Left ventricle myocardium superior (tissue), 1 donor: ENCODE measurements at places on chromosomes 6 and 20. TPM values are rescaled to one million over a fixed set of nuclear protein-coding genes. Genes with fewer than 3 reads are reported as not detected.

DNA sequence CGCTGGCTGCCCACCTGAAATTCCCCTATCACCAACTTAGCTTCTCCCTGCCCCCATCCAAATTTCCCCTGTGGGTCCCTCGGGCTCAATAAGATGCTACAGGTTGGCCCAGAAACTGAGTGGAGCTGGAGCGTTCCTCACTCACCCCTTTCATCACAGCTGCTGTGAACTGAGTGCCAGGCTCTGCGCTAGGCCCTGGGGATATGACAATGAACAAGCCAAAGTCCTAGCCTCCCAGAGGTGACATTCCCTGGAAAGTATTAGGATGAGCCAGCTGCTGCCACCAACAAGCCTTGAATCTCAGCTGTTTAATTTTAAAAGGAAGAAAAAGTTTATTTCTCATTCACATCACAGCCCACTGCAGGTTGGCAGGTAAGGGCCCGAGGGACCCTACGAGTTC is 86.6 kb upstream of the EYA2 start:
- no peak for DNase-seq

GRCh38 chr6:27888566-27888965 is 23.6 kb downstream of the OR2B2 start:
- no peak for DNase-seq

The SEL1L2 gene
- 0.40 TPM for total RNA-seq

GRCh38 chr6:169950558-169950957 is 199.1 kb downstream of the ERMARD start:
- no peak for DNase-seq

DNA sequence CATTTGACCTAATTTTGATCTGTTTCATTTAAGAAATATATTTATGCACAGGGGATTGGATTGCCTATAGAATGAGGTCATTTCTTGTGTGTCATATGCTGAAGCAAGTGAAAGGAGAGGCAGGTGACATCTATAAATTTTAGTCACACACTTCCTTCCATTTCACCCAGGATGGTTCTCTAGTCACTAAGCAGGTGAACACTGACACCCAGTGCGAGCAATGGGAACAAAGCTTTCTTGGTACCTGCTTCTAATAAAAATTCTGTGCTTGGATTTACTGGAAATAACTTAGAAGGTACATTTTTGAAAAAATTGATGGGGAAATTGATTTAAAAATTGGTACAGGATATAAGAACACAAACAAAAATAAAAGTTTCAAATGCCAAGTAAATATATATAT is 66.9 kb upstream of the MC3R start:
- no peak for DNase-seq

The DHX16 gene
- total RNA-seq: 20.2 TPM

DNA sequence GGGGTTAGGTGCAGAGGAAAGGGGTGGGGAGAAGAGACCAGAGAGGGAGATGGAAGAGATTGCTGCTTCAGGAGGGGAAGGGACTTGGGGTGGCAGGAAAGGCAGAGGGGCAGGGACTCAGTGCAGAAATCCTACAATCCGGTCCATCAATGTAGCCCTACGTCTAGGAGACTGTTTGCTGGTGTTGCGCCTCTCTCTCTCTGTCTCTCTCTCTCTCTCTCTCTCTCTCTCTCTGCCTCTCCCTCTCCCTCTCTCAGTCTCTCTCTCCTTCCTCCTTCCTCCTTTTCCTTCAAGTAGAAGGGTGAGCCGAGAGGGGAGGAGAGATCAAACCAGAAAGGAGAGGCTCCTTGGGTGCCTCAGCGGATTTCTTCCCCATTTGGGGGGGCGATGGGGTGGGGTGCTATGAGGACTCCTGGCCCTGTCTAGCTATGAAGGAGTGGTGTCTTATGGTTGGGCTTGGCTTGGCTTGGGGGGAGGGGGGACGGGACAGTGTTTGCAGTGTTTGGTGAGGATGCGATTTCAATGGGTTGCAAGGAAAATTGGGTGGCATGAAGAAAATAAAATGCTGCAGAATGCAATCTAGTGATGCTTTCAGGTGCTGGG is 181.2 kb downstream of the TBXT start:
- DNase-seq: no peak

The PTK6 gene
- not detected for total RNA-seq

DNA sequence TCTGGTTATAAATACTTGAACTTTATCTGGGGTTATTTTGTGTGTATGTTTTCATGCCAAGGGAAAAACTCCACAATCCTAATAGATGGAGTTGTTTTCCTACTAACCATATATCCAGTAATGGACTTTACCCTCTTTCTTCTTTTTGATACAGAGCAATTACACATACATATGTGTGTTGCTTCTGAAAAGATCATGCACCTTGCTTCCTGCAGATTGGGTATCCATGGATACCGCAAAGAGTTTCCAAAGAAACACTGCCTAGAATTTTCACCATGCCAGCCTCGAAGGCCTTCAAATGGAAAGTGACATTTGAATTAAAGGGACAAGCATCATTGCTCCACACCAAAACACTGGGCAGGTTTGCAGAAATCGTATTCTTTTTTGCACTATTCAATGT is 26.8 kb downstream of the HDDC2 start:
- DNase-seq: no peak

GRCh38 chr20:56440346-56441007 is 27.9 kb upstream of the RTF2 start:
- DNase-seq: no peak

The ADGRF5 gene
- total RNA-seq: 45.9 TPM

DNA sequence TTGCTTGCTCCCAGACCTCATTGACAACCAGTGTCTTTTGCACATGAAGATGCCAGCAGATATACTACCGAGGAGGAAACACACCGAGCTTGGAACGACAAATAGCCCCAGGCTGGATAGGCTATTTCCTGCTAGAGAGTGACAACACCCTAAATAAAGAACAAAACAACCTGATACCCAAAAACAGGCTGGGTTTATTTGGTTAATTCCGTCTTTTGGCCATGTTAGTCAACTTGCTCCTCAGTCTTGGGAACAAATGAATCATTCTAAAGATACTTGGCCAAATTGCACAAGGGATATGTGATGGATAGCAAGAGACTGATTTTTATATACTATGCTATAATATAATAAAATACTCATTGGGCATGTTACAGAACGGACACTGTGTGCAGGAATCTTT is 11.5 kb upstream of the MUC22 start:
- DNase-seq: no peak

The CALHM6 gene
- total RNA-seq: 1.2 TPM

DNA sequence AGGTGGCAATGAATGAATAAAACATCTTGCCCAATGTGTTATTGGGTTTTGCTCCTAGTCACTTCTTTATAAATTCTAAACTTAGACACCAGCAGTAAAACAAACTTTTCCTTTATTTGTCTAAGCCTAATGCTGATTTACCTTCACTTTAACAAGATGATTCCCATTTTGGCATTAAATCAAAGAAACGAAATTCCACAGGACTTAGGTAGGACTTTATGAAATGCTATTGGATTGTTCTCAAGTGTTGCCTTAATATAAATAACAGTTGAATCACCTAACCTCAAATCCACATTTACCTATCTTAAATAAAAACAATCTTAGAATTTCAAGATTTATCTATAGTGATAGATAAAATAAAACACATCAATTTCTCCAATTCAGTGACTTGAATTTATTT is 831.8 kb downstream of the EPHA7 start:
- no peak for DNase-seq

The AFDN gene
- total RNA-seq: 52.6 TPM

The C20orf144 gene
- not detected for total RNA-seq

GRCh38 chr6:135418040-135418760 is 79.3 kb downstream of the AHI1 start:
- DNase-seq: no peak

GRCh38 chr20:36199345-36200257 is 36.7 kb upstream of the AAR2 start:
- DNase-seq: peak; percentile 77

The SCUBE3 gene
- total RNA-seq: 3.5 TPM

- no peak for DNase-seq
These were observed 282.9 kb downstream of the CLIC5 start for GRCh38 chr6:45732731-45733130.

The WFDC10B gene
- total RNA-seq: not detected

The PAX1 gene
- not detected for total RNA-seq

DNA sequence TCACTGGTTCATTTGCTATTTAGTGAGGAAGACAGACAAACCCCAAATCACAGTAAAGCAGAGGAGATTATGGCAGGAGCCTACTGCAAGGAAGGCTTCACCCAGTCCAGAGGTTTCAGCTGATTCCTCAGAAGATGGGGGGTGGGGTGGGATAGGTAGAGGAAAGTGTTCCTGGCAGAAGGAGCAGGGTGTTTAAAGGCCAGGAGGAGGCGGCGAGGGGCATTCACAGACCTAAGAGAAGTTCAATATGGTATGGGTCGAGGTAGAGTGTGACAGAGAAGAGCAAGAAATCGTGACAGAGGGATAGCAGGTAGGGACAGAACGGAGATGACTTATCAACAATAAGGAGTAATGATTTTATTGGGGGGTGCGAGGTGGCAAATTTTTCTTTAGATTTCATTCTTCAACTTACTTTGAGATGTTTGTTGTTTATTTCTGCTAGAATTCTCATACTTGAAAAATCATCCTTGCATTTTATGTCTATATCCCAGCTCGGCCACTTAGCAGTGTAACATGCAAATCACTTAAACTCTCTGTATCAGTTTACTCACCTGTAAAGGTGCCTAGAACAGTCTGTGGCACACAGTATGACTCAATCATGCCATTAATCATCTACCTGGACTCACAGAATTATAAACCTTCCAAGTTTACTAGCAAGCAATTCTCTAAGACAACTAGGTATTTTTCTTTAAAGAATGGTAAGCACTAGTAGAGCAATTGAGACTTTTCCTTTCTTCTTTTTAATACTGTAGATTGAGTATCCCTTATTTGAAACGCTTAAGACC is 176.7 kb downstream of the REV3L start:
- DNase-seq: no peak

DNA sequence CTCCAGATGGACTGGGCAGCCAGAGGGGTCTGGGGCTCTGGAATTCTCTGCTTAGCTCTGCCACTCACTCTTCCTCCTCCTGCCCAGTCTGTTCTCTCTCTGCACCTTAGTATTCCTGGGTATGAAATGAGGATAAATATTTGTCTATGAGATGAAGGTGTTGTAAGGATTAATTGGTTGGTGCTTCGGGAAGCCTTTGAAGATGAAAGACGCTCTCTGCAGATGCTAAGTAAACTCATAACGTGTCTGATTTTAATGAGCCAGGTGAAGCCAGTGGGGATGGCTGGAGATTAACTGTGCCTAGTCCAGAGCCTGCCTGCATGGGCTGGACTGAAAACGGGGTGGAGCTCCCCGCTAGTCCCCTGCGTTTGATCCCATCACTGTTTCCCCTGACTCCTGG is 23.1 kb upstream of the TCP11 start:
- DNase-seq: no peak

The PKHD1 gene
- not detected for total RNA-seq

The GPX5 gene
- not detected for total RNA-seq

- no peak for DNase-seq
These were observed 273.9 kb downstream of the CDC5L start for GRCh38 chr6:44661221-44662008.

DNA sequence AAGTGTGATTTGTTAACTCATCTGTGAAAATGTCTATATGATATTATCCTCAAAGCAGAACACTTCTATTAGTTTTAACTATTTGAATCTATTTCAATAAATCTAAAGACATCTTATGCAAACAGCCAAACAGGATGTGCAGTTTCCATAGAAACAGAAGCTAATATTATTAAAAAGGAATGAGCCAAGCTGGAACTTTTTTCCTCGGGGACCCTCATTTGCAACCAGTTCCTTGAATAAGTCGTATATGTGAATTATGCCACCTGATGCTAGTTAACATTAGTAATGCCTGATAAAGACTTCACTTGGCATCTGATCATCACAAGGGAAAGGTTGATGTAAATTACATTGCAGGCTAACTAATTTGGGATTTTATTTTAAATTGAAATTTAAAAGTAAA is 216.9 kb upstream of the SMLR1 start:
- no peak for DNase-seq

- DNase-seq: peak; percentile 74
These were observed 59.3 kb upstream of the MYL9 start for GRCh38 chr20:36482044-36482473.

GRCh38 chr6:22357724-22358189 is 60.9 kb upstream of the PRL start:
- no peak for DNase-seq

- peak; percentile 55 for DNase-seq
These were observed 98.9 kb downstream of the HDGFL1 start for GRCh38 chr6:22668307-22668706.

DNA sequence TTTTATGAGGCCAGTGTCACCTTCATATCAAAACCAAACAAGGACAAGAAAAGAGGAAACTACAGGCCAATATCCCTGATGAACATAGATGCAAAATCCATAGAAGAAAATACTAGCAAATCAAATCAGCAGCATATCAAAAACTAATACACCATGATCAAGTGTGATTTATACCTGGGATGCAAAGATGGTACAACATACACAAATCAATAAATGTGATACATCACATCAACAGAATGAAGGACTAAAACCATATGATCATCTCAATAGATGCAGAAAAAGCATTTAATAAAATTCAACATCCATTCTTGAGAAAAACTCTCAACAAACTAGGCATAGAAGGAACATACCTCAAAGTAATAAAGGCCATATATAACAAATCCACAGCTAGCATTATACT is 8.1 kb upstream of the GINM1 start:
- no peak for DNase-seq

- DNase-seq: no peak
These were observed 176.4 kb downstream of the ADGB start for GRCh38 chr6:146775220-146775619.

- DNase-seq: no peak
These were observed 28.8 kb downstream of the GCM1 start for GRCh38 chr6:53119772-53120409.

The ZC2HC1B gene
- total RNA-seq: not detected

- DNase-seq: no peak
These were observed 57.6 kb downstream of the TCP11 start for GRCh38 chr6:35083507-35083906.

The NOL7 gene
- total RNA-seq: 50.2 TPM

DNA sequence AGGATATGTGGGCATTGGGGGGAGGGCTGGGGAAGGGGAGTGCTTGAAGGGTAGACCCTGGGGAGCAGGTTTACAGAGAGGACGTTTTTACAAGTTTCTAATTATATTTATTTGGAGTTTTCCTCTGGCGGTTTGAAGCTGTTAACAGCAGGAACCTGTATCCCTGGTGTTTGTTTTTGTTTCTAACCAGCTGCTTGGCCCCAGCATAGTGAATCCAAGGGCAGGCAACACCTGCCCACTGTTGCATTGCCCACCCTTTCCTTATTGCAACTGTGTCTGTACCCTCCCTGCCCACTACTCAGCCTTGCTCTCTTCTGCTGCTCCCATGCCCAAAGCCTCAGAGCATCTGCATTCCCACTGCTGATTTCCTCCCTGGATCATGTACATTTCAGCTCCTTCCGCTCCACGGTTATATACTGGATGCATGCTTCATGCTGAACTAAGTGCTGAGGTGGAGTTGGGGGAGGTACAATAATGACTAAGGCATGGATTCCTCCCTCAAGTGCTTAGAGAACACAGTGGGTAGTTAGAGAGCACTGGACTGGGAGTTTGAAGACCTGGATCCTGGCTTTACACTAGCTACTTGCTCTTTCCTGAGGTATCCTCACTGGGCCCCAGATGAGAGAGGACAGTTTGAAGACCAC is 6.0 kb downstream of the SCUBE3 start:
- DNase-seq: no peak

The SMLR1 gene
- not detected for total RNA-seq

The ZGPAT gene
- 16.2 TPM for total RNA-seq

The HLA-DQA2 gene
- total RNA-seq: 2.7 TPM

The LHFPL5 gene
- total RNA-seq: not detected

The RAD21L1 gene
- total RNA-seq: not detected

The SLC16A10 gene
- 20.8 TPM for total RNA-seq
